ENCODE measurements at places on chromosomes 6 and 20. TPM values are rescaled to one million over a fixed set of nuclear protein-coding genes. Genes with fewer than 3 reads are reported as not detected.

DNA sequence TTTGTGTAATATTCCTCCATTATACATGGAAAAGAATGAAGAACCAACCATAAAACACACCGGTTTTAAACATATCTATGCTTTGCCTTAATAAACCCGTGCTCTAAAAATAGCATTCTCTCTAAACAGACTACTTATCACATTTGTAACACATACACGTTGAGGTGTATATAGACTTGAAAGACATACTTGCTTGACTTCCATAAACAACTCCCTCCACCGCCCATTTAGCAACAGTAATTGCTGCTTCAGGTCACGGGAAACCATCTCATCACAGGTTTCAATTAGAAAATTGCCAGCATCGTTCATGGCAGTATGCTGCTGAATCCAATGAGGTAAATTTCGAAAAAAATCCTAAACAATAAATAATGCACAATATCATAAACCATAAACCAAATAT, 174.0 kb downstream of the SYNE1 start:
- DNase-seq = no peak

DNA sequence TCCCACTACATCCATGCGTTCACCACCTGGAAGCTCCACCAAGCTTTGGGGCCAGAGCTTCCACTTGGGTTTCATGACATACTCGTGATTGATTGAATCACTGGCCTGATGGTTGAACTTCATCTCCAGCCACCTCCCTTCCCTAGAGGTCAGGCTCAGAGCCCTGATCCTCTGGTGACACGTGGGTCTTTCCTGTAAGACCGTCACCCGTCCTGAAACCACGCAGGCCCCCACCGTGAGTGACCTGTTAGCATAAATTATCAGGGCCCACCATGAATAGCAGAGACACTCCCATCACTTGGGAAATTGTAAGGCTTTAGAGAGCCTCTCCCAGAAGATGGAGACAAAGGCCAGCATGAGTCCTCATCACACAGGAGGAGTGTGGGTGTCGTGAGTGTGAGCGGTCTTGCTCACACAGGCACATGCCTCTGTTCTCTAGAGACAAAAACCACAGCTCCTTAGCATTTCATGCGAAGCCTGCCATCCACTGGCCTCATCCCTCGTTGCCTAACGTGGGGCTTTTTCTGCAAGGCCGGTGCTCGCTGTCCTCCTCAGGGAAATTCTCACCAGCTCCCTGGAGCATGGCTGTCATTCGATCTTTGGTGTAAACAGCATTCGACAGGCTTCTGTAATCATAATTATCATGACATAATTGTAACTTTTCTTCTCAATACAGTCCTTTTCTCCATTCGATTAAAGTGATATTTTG, 65.1 kb upstream of the DUSP22 start:
- no peak for DNase-seq

DNA sequence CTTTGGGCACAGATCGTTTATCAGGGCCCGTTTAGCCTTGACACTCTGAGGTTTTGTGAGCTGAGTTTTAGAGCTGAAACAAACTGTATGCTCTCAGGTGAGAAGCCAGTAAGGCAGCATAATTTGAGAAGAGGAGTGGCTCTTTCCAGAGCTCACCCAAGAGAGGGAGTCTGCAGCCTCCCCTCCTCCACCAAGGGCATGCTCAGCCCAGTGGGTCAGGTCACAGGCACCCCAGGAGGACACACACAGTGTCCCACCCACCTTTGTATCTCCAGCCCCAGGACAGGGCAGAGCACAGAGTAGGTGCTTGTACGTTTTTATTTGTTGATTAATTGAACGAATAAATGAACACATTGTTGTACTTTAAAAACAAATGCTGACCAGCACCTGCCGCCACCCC, 3.4 kb downstream of the TSPO2 start:
- no peak for DNase-seq

- DNase-seq = no peak
Measured at GRCh38 chr20:45926731-45927070, 7.8 kb upstream of the PCIF1 start.

- no peak for DNase-seq
Measured at GRCh38 chr20:63254232-63254605, at the start of gene NKAIN4. Gene NKAIN4 (minus strand): TSS chr20:63254463. CDS start chr20:63254450, 13 bp downstream.

DNA sequence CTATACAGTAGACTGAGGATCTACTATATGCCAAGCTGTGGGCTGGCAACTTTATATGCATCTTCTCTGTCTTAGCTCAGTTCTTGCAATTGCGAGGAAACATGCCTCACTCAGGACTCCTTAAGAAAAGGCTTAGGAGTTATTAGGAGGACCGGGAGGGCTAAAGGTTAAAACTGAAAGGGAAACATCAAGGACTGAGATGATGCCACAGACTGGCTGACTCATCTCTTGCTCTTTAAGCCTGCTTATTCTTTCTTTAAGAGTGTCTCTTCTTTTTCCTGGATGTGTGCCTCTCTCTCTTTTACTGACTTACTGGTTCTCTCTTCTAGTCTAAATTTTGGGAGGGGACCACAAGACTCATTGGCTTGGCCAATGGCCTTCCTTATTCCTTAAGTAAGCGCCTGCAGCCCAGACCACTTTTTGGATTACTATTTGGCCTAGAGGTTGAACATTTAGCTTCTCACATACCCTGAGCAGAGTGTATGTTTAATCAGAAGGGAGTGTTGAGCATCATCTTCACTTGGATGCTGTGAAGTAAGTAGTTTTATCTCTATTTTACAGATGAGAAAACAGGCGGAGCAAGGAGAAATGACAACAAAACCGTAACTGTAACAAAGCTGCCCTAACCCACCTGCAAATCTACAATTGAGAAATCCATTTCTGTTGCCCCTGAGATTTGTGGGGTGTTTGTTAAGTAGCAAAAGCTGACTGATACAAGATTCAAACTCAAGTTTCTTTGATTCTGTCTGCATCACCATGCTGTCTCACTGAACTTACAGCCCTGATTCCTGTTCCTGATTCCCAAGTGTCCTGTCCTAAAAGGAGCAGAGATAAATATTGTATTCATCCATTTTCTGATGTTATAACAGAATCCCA, 7.2 kb upstream of the SDC4 start:
- peak; percentile 62 for DNase-seq

DNA sequence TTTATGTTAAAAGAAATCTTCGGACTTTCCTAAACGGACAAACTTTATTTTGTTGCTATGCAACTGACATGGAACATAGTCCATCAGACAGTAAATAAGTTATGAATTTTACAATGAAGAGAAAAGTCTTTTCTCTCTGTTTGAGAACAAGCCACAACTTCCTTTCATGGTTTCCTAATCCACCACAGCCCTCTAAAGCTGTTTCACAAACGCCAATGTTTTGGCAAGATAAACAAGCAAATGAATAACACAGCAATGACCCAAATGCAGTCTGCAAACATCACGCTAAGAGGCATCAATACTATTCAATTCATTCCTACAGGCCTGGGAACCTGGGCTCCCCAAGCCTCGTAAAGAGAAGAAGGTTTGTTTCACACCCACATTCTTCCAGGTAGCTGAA, 60.4 kb downstream of the HAO1 start:
- no peak for DNase-seq

DNA sequence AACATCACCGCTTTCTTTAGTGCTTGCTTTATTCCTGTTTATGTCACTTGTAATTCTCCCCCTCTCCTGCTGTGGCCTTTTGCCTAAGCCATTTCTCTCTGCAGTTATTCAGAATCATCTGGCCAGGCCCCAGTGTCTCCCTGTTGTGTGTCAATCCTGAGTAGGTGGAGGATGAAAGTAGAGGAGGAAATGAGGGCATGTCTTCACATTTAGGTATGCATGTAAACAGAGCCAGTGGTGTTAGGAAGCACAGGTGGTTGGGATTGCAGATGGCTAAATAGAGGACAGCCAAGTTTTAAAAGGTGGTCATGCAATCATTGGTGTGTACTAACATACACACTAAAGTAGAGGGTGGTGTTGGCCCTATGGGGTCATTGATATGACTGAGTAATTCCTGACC, 5.2 kb downstream of the PRSS35 start:
- no peak for DNase-seq

DNA sequence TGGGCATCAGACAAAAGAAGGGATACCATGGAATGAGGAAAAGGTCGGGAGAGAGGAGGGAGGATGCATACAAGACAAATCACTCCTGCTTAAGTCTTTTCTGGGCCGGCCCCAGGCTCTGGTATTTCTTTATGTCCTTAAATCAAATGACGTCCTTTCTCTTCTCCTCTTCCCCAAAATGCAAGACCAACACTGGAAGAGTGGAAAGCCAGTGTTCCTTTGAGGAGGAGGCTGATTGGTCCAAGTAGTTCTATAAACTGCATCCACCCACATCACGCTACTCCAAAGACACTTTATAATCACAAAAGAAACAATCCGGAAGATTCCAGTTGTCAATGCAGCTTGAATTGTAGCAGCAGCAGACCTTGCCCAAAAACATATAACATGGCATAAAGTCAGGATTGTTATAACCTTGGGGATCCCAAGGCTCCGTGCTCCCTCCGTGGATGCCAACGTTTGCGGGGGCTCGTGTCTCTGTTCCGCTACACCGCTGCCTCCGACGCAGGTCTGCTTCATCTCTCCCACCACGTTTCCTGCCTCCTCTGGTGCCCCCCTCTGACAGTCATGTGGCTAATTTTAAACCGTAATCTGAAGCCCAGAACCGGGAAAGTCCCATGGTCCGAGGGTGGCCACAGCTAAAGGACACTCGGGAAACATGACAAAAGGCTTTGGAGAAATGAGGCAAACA, 47.1 kb downstream of the MCUR1 start:
- DNase-seq = peak; percentile 53

DNA sequence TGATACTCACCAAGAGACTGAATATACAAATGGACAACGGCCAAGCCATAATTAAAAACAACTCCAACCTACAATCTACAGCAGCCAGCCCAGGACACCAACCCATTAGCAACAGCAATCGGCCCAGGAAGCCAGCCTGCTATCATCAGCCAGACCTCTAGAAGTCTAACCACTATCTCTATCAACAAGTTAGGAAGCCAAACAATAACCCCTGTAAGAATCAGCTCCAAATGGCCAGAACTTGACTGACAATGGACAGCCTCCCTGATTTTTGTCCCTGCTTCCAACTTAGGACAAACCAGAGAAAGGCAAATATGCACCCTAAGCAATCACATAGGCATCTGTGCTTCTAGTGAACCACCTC, 511.8 kb upstream of the JARID2 start:
- DNase-seq = no peak

DNA sequence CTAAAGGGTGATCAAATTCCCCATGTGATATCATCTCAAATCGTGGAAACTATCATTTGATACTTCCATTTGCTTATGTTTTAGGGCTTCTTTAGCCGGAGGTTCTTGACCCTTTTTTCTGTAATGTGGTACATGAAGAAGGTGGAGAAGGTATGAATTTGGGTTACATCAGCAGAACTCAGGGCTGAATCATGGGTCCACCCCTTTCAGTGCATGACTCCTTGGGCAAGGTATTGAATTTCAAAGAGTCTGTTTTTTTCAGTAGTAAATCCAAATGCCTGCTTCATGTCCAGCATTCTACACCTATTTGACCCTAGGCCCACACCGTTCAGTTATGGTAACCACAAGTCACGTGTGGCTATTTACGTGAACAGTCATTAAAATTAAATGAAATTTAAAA, 30.6 kb upstream of the QKI start:
- peak; percentile 48 for DNase-seq

DNA sequence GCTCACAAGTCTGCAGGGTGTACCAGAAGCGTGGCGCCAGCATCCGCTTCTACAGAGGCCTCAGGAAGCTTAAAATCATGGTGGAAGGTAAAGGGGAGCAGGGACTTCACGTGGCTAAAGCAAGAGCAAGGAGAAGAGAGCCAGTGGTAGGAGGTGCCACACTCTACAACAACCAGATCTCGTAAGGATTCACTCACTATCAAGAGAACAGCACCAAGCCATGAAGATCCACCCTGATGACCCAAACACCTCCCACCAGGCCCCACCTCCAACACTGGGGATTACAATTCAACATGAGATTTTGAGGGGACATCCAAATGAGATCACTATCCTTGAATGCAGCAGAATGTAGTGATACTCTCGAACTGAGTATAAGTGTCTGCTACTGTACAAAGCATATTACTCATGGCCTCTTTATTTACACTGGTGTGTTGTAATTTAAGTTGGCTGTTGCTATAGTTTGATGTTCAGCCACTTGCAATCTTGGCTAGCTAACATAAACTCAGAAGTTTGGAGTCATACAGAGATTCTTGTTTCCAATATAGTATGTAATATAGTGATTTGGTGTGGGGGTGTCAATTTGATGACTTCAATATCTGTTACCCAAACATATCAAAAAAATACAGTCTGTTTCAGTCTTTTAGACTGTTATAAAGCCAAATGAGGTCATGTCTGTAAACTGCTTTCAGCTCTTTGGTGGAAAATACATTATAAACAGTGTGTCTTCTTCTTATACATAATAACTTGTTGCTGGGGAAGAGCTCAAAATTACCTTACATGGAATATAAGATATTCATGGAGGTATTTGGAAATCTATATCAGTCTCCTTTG, 39.4 kb upstream of the MYLIP start:
- no peak for DNase-seq

GRCh38 chr6:158501360-158502262, 58.3 kb upstream of the TMEM181 start:
- DNase-seq = no peak

HDGFL1 gene
- not detected for total RNA-seq

ARG1 gene
- not detected for total RNA-seq

CDKAL1 gene
- 31.8 TPM for total RNA-seq
